ENCODE measurements at places on chromosomes 16 and 17. TPM values are rescaled to one million over a fixed set of nuclear protein-coding genes. Genes with fewer than 3 reads are reported as not detected.

The SNX20 gene
- polyA plus RNA-seq = 0.66 TPM

- no peak for DNase-seq
These were observed 228.5 kb downstream of the TOX3 start for GRCh38 chr16:52318302-52319009.

DNA sequence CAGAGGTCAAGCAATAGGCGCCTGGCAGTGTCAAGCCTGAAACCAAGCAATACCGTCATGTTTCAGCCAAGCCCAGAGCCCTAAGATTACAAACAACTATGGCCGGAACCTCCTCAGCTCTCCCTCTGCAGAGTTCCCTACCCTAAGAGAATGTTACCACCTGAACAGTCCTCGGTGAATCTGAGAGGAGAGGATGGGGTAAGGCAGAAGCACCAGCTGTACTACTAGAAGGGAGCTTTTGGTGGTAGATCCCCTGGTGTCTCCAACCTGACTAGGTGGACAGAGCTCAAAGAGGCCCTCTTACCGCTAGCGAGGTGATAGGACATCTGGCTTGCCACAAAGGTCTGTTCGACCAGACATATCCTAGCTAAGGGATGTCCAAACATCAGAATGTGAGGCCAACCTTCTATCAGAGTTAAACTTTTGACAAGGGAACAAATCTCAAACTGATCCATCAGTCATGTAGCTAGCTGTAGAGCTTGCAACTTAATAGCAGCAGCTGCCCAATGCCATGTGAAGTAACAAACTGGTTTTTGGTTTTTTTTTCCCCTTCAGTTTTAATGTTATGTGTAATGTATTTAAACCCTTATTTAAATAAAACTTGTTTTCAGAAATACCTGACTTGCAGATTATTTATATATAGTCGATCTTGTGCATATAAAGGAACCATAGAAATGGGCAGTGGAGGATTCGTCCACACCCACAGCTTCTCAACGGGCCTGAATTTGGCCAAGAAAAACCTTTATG is 2.5 kb downstream of the EIF1 start:
- no peak for DNase-seq

DNA sequence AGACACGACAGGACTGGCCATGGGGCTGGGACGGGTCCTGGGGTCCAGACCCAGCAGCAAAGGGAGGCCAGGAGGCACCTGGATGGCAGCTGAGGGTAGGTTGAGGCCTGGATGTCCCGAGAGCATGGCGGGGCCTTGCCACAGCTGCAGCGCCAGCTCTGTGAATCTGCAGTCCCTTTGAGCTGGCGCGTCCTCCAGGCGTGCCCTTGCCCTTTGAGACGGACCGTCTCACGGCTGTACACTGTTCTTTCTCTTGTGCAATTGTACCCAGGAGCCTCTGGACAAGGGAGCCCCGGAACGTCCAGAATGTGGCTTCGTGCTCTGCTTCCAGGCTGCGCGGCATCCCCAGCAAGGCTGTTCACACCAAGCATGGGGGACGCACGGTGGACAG is 69.5 kb upstream of the CIBAR2 start:
- DNase-seq = no peak

The SLC43A2 gene
- 28.4 TPM for polyA plus RNA-seq

The HBA2 gene
- polyA plus RNA-seq = 628 TPM

The LPCAT2 gene
- 8.2 TPM for polyA plus RNA-seq

The MAP2K4 gene
- polyA plus RNA-seq = 41.3 TPM

The TNFRSF17 gene
- not detected for polyA plus RNA-seq

The CARD14 gene
- polyA plus RNA-seq = 1.6 TPM
